SJCRH30 (cell line): ENCODE measurements at places on chromosomes 3 and 15.

GRCh38 chr3:177705976-177706823 is 508.9 kb upstream of the TBL1XR1 start:
- peak; percentile 81 for DNase-seq

DNA sequence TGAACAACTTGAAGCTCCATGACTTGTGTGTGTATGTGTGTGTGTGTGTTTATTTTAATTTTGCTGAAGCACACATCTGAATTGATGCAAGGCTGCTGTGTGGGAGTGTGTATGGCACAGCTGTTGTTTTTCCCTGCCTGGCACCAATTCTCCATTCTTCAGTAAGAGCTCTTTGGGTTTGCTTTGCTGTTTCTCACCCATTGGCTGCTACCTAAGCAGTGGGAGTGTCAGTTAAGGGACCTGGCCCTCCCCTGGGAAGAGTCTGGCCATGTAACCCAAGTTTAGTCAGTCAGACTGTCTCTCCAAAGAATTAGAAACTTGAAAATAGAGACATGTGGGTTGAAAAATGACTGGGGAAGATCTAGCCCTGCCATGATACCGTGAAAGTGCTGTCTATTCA is 126.2 kb upstream of the SYNPR start:
- DNase-seq = peak; percentile 1

GRCh38 chr15:38189671-38190295 is 62.9 kb upstream of the SPRED1 start:
- no peak for DNase-seq

DNA sequence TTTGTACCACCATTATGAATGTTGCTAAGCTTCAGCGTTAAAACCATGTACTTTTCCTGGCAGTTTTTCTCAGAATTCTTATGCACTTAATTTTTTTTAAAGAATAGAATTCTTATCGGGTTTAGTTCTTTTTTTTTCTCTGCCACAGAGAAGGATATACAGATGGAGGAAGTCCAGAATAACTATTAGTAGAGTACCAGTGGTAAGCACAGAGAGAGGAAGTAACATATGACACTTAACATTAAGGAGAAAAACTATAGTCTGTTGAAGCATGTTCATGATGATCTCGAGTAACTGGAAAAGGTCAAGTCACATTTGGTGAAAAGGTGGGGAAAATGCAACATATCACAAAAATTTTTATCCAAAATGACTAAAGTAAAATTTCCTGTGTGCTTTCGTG is 68.9 kb downstream of the RNF13 start:
- no peak for DNase-seq

DNA sequence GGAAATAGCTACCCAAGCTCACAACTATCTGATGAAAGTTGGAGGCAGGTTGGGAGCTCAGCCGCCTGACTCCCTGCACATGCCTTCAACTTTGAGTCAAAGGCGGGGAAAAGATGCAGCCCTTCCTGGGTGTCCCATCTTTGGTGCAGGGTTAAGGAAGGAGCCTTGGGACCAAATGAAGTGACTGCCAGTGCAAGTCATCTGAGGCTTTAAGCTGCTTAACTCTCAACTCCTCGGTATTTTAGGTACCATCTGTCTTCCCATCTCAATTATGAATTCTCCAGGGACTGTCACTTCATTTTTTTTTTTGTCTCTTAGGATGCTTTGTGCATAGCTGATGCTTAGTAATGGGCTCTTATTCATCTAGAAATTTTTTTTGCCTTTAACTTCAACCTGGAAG is 408.8 kb upstream of the C2CD4B start:
- no peak for DNase-seq

GRCh38 chr3:49841126-49841696 is 15.2 kb downstream of the TRAIP start:
- DNase-seq = peak; percentile 38

DNA sequence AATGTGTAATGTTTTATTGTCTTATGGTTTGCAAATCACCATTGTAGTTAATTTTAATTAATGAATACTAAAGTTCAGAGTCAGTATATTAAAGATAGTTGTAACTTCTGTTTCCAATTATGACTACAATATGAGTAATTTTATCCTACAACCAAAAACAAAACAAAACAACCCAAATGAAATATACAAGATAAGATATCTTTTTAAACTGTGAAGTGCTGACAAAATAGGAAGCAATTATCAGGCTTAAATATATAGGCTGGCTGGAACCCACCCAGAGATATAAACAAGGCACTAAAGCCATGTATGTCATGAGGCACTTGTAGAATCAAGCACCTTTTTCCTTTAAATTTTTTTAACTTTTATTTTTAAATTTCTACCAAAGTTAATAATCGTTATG is 108.6 kb upstream of the LRRFIP2 start:
- DNase-seq = no peak

- no peak for DNase-seq
Observed at GRCh38 chr3:38177181-38177580, 11.8 kb downstream of the OXSR1 start.

GRCh38 chr3:153901991-153902390 is 219.2 kb upstream of the ARHGEF26 start:
- DNase-seq = no peak

- DNase-seq = no peak
Observed at GRCh38 chr15:96589864-96590263, 259.4 kb downstream of the NR2F2 start.

GRCh38 chr3:38003371-38003816 is 12.8 kb downstream of the VILL start:
- DNase-seq = peak; percentile 31

GRCh38 chr3:185558395-185558794 is 6.0 kb upstream of the LIPH start:
- DNase-seq = no peak

DNA sequence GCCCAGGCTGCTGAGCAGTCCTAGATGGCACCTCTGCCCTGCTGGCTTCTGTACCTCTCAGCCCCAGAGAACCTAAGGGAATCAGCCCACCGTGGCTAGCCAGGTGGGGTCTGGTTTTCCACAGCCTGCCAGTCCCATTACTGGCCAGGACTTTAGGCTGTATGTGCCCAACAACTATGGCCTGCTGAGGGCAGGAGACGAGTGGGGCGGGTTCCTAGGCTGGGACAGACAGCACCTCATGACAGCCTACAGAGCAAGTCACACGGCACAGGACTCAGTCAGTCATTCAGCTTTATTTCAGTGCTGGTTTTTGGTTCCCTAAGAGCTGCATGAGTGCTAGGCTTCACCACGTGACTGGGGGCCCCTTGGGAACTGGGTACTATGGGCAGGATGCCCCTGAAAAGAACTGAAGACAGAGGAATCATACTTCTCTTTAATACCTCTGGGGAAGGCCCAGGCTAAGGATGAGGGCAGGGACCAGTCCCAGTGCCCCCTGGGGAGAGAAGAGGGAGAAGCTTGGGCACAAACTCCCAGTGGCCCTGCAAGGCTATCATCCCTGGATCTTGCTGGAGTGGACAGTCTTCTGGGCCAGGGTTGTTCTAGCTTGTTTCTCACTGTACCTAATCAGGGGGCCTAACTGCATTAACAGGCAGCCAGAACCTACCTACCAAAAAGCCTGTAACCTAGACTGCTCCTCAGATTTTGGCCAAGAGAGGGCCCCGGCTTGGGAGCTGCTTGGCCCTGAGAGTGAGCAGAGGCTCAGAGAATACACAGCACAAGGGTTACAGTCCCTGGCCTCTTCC is 14.8 kb downstream of the CLK3 start:
- no peak for DNase-seq

GRCh38 chr3:140809316-140809715 is 131.5 kb downstream of the TRIM42 start:
- peak; percentile 67 for DNase-seq

DNA sequence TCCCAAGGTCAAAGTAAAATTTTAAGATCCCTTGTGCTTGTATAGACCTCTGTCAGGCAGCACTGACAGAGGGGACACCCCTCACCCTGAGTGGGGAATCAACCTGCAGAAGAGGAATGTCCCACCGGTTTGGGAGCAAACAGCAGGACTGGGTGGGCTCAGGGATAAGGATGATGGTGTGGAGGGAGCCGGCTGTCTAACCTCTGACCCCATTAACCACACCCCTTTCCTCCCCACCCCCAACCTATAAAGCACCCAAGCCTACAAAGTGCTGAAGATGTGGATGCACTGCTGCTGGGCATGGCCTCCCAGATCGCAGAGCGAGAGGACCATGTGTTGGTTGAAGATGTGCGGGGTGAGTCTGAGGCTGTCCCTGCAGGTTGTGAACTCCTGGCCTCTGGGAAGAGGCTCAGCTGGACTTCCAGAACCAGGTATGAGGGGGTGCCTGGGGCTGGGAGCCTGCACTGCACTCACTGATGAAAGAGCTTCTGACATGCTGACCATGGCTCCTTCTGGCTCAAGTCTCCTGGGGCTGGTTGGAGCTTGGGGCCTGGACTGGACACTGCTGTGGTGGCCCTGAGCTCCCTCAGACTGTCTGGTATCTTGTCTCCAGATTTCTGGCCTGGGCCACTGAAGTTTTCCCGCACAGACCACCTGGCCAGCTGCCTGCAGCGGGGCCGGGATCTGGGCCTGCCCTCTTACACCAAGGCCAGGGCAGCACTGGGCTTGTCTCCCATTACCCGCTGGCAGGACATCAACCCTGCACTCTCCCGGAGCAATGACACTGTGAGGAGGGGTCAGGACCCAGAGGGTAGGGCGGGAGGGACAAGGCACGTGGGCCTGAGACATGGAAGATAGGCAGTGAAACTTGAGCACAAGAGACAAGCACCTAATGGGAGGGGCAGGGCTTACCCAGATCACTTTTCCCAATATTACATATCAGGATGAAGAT is 9.3 kb downstream of the DUOX1 start:
- no peak for DNase-seq

GRCh38 chr3:129336093-129336706 is 57.5 kb downstream of the HMCES start:
- DNase-seq = no peak
